Aorta (tissue), 5 donors: ENCODE measurements at places on chromosomes 1 and 21. TPM values are rescaled to one million over a fixed set of nuclear protein-coding genes. Genes with fewer than 3 reads are reported as not detected.

GRCh38 chr1:189811960-189812359 lies 665.7 kb downstream of the BRINP3 start:
- no peak for DNase-seq
- H3K27ac ChIP-seq: no peak overlapping the region
- no peaks in the 10 kb centered on the region for H3K36me3 ChIP-seq
- H3K27me3 ChIP-seq: no peaks in the 10 kb centered on the region
- H3K4me3 ChIP-seq: no peak overlapping the region

DNA sequence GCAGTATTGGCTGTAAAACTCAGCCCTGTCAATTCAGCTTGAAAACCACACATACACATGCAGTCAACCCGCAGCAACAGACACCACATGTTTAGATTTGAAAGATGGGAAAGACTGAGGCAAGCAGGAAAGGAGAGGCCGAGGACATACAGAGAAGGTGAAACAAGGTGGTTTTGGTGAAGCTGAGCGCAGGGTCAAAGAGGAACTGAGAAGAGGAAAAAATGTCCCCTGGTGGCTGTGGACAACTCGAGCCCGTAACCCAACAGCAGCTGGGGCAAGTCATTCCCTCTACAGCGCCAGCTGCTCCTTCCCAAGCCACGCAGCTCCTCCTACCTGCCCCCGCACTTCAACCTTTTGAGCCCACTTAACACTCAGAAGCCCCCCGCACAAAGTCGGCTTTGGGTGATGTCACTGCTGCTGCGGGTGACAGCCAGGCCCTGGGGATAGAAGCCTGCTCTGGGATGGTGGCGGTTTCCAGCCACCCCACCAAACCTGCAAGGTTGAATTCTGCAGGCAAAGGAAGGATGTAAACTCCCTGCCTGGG lies 63.0 kb downstream of the KCNN3 start:
- H3K36me3 ChIP-seq: no peaks in the 10 kb centered on the region
- H3K4me3 ChIP-seq: no peak overlapping the region
- no peak for DNase-seq
- no peaks in the 10 kb centered on the region for H3K4me1 ChIP-seq

GRCh38 chr21:40841524-40842196 lies 5.3 kb downstream of the DSCAM start:
- H3K36me3 ChIP-seq: no peaks in the 10 kb centered on the region
- no peak overlapping the region for H3K27ac ChIP-seq
- H3K4me3 ChIP-seq: no peak overlapping the region
- H3K4me1 ChIP-seq: no peaks in the 10 kb centered on the region
- DNase-seq: peak; percentile 63

DNA sequence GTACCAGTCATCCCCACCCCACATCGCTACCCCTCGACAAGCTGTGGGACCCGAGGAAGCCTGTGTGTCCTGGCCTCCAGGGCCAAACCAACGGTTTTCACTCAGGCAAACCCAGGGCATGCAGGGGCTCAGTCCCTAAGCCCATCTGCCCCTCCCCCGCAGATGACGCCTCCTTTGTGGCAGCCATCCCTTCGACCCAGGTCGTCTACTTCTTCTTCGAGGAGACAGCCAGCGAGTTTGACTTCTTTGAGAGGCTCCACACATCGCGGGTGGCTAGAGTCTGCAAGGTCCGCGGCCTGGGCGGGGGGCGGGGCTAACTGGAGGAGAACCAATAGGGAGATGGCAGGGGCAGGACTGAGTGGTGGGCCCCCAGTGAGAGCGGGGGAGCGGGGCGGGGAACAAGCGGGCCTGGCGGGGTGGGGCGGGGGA lies 7.4 kb downstream of the SEMA4A start:
- DNase-seq: peak; percentile 94
- H3K4me1 ChIP-seq: no peaks in the 10 kb centered on the region
- no peak overlapping the region for H3K27ac ChIP-seq
- no peak overlapping the region for H3K4me3 ChIP-seq
- H3K27me3 ChIP-seq: no peaks in the 10 kb centered on the region

DNA sequence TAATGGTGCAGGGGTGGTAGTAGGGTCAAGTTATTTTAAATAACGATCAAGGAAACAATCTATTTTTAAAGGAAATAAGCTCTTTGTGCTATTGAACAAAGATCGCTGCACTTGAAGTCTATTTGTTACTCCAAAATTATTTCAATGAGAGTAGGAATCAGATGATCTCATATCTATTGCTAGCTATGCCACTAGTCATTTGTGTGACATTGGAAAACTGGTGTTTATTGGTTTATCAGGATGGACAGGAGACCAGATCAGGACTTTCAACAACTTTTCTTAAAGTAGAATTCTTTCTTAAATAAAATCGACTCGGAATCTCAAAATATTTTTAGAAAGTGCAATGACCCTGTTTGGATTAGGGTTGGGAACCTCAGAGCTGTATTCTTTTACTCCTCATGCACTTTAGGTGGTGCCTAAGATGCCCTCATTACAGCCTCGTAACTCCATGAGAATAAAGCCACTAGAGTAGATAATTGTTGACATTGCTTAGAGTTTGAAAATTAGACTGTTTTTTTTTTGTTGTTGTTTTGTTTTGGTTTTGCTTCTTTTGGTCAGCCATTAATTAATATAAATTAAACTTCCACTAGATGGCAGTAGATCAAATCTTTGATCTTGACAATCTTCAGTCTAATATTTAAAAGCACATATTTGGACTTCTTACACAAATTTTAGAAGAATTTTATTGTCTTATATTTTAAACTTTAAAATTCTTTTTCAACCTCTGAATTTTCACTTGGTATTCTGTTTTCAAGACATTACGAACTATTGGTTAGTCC lies 352.4 kb downstream of the USP25 start:
- H3K36me3 ChIP-seq: no peaks in the 10 kb centered on the region
- H3K4me3 ChIP-seq: no peak overlapping the region
- no peak for DNase-seq
- no peaks in the 10 kb centered on the region for H3K4me1 ChIP-seq

GRCh38 chr1:202656951-202657646 lies 53.2 kb downstream of the SYT2 start:
- H3K4me1 ChIP-seq: no peaks in the 10 kb centered on the region
- H3K36me3 ChIP-seq: no peaks in the 10 kb centered on the region
- H3K27me3 ChIP-seq: no peaks in the 10 kb centered on the region

DNA sequence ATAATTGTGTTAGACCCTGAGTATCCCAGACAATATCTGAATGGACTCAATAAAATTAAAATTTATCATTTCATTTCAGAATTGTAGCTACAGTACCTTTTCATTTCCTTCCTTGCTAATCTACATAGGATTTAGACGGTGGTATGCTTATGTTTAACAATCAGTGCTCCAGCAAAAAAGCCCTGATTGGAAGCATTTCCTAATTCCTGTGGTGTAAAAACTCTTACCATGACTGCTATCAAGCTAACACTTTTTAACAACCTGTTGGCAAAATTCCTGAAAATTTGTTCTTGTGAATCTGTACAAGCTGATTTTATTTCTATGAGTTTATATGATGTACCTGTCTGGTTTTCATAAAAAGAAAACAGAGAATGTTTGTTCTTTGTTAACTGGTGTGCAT lies 5.2 kb upstream of the FNBP1L start:
- no peaks in the 10 kb centered on the region for H3K27me3 ChIP-seq
- DNase-seq: no peak

- peaks cover 2% of the 10 kb centered on the region for H3K36me3 ChIP-seq
- DNase-seq: no peak
- H3K27me3 ChIP-seq: no peaks in the 10 kb centered on the region
- no peak overlapping the region for H3K27ac ChIP-seq
- no peak overlapping the region for H3K4me3 ChIP-seq
Observed at GRCh38 chr1:215292932-215293331, 210.4 kb downstream of the KCNK2 start.

DNA sequence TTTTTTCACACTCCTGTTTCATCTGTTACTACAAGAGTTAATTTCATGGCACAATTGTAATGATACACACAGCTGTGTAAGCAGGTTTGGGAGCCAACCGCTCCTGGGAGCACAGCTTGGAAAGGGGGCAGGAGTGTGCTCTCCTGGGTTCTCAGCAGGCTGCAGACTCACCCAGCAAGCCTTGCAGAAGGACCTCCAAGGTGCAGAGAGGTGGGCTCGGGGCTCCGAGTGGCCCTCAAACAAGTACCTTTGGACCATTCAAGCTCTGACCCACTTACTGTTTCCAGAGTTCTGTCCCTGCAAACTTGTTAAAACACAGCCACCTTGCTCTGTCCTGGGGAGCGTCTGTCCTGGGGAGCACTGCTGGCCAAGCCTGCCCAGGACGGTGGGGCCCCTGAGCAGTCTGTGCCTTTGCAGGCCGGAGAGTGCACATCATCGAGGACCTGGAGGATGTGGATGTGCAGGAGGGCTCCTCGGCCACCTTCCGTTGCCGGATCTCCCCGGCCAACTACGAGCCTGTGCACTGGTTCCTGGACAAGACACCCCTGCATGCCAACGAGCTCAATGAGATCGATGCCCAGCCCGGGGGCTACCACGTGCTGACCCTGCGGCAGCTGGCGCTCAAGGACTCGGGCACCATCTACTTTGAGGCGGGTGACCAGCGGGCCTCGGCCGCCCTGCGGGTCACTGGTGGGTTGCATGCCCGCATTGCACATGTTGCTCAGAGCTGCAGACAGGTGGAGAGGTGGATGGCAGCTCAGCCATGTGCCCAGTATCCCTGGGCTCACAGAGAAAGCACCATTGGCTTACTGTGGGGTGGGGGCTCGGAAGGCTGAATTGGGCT lies 78.0 kb downstream of the OBSCN start:
- no peaks in the 10 kb centered on the region for H3K27me3 ChIP-seq
- H3K4me3 ChIP-seq: no peak overlapping the region
- DNase-seq: peak; percentile 70
- no peak overlapping the region for H3K27ac ChIP-seq
- H3K4me1 ChIP-seq: no peaks in the 10 kb centered on the region

GRCh38 chr21:41725421-41726031 lies 41.3 kb downstream of the RIPK4 start:
- no peak overlapping the region for H3K4me3 ChIP-seq
- no peaks in the 10 kb centered on the region for H3K27me3 ChIP-seq
- no peak overlapping the region for H3K27ac ChIP-seq
- no peaks in the 10 kb centered on the region for H3K4me1 ChIP-seq
- H3K36me3 ChIP-seq: no peaks in the 10 kb centered on the region
- no peak for DNase-seq

Gene FAF1
- 54.7 TPM for total RNA-seq
